ENCODE measurements at places on chromosomes 11 and 22. TPM values are rescaled to one million over a fixed set of nuclear protein-coding genes. Genes with fewer than 3 reads are reported as not detected.

- H3K27ac ChIP-seq: no peak overlapping the region
- H3K4me1 ChIP-seq: no peaks in the 10 kb centered on the region
- H3K27me3 ChIP-seq: no peaks in the 10 kb centered on the region
- no peak for DNase-seq
- no peak overlapping the region for H3K4me3 ChIP-seq
- H3K36me3 ChIP-seq: no peaks in the 10 kb centered on the region
Observed at GRCh38 chr11:105045676-105046296, 651 bp upstream of the CARD16 start.

GRCh38 chr11:115460512-115460911 is 43.7 kb downstream of the CADM1 start:
- H3K27ac ChIP-seq: no peak overlapping the region
- H3K4me1 ChIP-seq: no peaks in the 10 kb centered on the region
- DNase-seq: no peak
- H3K4me3 ChIP-seq: no peak overlapping the region
- H3K36me3 ChIP-seq: no peaks in the 10 kb centered on the region

GRCh38 chr11:129374081-129374992 is 1.3 kb upstream of the BARX2 start:
- no peaks in the 10 kb centered on the region for H3K36me3 ChIP-seq
- peaks cover 57% of the 10 kb centered on the region for H3K27me3 ChIP-seq
- no peak overlapping the region for H3K4me3 ChIP-seq
- H3K4me1 ChIP-seq: no peaks in the 10 kb centered on the region
- no peak for DNase-seq
- no peak overlapping the region for H3K27ac ChIP-seq

The CDC45 gene
- 312 TPM for total RNA-seq

DNA sequence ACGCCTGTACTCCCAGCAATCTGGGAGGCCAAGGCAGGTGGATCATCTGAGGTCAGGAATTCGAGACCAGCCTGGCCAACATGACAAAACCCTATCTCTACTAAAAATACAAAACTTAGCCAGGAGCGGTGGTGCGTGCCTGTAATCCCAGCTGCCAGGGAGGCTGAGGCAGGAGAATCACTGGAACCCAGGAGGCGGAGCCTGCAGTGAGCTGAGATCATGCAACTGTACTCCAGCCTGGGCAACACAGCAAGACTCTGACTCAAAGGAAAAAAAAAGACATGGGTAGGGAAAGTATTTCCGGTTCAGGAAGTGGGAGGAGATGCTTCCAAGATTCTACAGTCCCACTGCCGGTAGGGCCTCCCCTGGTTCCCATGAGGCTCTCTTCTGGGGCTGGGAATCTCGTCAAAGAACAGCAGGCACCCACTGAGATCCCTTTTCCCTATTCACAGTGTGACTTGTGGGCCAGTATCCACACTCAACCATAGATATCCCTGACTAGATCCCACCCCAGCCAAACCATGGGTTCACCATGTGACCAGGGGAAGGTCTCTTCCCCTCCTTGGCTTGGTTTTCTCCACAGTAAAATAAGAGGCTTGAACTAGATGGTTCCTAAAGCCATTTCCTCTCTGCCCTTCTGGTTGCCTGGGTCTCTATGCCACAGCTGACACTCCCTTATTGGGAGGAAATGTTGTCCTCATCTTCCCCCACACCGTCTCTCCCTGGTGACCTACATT is 443.3 kb downstream of the BUD13 start:
- no peaks in the 10 kb centered on the region for H3K36me3 ChIP-seq
- H3K27ac ChIP-seq: no peak overlapping the region
- DNase-seq: no peak
- H3K27me3 ChIP-seq: no peaks in the 10 kb centered on the region
- H3K4me3 ChIP-seq: no peak overlapping the region
- H3K4me1 ChIP-seq: no peaks in the 10 kb centered on the region

The ROM1 gene
- 2.6 TPM for total RNA-seq

DNA sequence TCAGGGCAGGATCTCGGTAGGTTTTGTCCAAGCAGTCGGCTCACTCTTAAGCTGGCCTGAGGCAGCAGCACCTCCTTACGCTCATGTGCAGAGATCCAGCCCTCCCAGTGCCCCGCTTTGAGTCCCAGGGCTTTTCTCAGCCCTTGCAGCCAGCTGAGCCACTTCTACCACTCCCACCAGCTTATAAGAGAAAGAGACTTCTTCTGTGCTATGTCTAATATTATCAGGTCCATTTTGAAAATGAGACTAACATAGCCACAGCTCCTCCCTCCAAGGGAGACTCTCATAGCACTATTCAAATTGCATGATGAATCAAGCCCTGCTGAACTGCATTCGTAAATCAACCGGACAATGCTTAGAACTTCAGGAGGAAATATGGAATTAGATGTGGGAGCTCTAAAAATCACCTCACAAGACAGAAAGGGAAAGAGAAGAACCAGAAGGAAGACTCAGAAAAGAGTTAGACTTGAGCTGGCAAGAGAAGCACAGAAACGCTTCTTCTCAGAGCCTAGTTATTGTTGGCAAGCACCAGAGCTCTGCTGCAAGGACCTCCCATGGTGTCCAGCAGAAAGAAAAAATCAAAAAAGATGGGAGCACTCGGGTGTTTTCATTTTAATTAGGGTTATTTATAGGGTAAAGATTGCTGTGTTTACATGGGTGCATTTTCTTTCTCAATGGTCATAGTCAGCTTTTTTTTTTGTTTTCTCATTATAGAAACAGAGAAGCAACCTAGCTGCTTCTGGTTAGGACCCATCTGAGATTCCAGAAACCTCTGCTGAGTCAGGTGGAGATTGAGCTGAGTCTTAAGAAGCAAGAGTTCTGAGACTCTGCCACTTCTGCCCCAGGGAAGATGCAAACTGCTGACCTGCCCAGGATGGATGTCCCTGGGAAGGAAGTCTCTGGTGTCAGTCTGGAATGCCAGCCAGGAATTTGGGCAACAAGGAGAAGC is 181.4 kb downstream of the ETS1 start:
- DNase-seq: no peak
- H3K27ac ChIP-seq: no peak overlapping the region
- H3K4me1 ChIP-seq: no peaks in the 10 kb centered on the region
- no peaks in the 10 kb centered on the region for H3K36me3 ChIP-seq
- no peak overlapping the region for H3K4me3 ChIP-seq

DNA sequence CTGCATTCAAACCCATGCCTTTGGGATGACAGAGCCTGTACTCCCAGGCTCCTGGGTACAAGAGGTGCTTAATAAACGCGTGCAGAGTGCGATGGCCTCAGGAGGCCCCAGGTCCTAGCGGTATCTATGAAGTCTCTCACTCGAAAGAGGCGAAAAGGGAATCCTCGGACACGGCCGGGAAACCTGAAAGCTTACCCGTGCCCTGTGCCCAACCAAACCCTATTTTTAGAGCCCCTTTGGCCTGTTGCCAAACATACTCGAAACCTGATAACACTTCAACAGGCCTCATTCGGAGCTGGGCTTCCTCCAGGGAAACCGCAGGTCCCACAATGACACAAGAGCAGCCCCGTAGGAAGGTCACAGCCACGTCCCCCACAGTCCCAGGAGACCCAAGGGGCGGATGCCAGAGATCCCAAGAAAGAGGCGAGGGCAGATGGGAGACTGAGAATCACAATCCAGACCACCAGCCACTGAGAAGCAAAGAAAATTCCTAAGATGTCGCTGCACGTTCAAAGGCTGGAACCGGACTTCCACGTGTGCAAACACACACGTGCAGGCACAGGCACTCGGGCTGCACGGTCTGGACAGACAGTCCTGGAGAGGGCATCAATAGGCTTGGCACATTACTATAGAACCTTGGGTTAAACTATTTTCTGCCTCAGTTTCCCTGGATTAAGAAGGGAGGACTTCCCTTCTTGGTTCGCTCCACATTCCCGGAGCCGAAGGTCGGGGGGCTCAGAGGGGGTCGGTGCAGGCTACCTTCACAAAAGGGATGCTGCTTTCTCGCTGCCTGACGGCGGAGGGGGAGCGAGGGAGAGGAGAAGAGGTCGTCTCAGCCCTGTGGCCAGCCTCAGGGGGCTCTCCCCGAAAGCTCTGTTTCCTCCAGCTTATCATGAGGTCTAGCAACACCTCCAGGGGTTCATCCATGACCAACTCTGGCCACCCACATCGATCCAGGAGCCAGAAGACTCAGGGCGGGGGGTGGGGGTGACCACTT is 8.2 kb downstream of the PDGFB start:
- H3K27ac ChIP-seq: no peak overlapping the region
- no peaks in the 10 kb centered on the region for H3K27me3 ChIP-seq
- H3K4me3 ChIP-seq: no peak overlapping the region
- H3K36me3 ChIP-seq: no peaks in the 10 kb centered on the region
- H3K4me1 ChIP-seq: peaks cover 25% of the 10 kb centered on the region
- DNase-seq: peak; percentile 77

DNA sequence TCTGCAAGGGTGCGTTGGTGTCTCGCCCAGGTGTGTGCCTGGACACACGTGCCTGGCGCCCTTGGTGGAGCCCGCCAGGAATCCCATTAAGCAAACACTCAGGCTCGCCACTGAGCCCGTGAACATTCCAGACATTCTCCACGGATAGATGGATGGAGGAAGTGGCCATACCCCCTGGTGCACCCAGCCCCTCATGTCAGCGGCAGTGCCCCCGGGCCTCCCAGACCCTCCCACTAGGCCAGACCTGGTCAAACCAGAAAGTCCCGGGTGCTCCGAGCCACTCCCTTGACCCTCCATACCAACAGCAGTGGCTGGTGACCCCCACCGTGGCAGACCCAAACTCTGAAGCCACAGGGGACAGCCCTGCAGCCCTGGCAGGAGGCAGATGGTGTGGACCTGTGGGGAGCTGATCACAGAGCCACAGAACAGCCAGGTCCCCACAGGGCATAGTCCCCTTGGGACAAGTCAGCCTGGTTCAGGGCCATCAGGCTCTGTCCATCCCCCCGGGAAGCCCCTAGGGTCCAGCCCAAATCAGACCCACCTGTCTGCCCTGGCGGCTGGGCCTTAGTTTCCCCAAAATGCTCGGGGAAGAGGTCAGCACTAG is 1.9 kb downstream of the EPS8L2 start:
- H3K4me3 ChIP-seq: no peak overlapping the region
- no peak overlapping the region for H3K27ac ChIP-seq
- H3K36me3 ChIP-seq: peaks cover under 1% of the 10 kb centered on the region
- no peak for DNase-seq
- H3K27me3 ChIP-seq: no peaks in the 10 kb centered on the region

The BCO2 gene
- total RNA-seq: 0.42 TPM

The TREH gene
- not detected for total RNA-seq

- no peak overlapping the region for H3K27ac ChIP-seq
- no peaks in the 10 kb centered on the region for H3K4me1 ChIP-seq
- peaks cover 31% of the 10 kb centered on the region for H3K36me3 ChIP-seq
- DNase-seq: no peak
- no peaks in the 10 kb centered on the region for H3K27me3 ChIP-seq
Observed at GRCh38 chr11:47324520-47324919, 28.0 kb downstream of the MYBPC3 start.

DNA sequence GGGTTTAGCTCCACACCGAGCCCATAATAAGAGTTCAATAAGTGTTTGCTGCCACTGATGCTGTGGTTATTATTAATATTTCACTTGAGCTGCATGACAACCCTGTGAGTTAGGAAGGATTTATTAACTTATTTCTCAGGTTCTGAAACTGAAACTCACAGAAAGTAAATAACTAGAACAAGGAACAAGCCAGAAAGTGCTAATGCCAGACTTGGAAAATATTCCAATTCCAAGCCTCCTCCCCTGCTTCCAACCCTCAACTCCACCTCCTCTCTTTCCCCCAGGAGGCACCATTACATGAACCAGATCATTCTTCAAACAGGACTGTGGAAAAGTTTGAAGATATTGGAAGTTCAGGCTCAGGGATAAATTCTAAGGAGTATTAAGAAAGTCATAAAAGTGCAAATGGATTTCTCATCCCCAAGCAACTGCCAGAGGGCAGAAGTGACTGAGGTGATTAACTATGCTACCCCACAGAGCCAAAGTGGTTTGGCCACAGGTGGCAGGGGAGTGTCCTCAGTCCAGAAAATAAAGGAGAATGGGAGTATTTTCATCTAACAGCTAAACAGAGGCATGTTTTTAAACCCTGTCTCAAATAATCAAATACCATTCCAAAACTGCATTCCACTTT is 3.2 kb upstream of the FJX1 start:
- H3K4me1 ChIP-seq: no peaks in the 10 kb centered on the region
- DNase-seq: no peak
- H3K27me3 ChIP-seq: peaks cover 20% of the 10 kb centered on the region
- no peaks in the 10 kb centered on the region for H3K36me3 ChIP-seq
- no peak overlapping the region for H3K27ac ChIP-seq

GRCh38 chr11:106553304-106553703 is 465.0 kb downstream of the GUCY1A2 start:
- H3K4me3 ChIP-seq: no peak overlapping the region
- no peaks in the 10 kb centered on the region for H3K4me1 ChIP-seq

- H3K27ac ChIP-seq: no peak overlapping the region
- peaks cover 6% of the 10 kb centered on the region for H3K4me1 ChIP-seq
- no peak for DNase-seq
- no peaks in the 10 kb centered on the region for H3K36me3 ChIP-seq
- H3K27me3 ChIP-seq: no peaks in the 10 kb centered on the region
Observed at GRCh38 chr11:130308059-130308458, 6.7 kb downstream of the ZBTB44 start.

The RAG2 gene
- total RNA-seq: not detected

GRCh38 chr11:19879307-19880087 is 166.9 kb downstream of the NAV2 start:
- H3K4me1 ChIP-seq: no peaks in the 10 kb centered on the region
- no peaks in the 10 kb centered on the region for H3K36me3 ChIP-seq
- no peak overlapping the region for H3K4me3 ChIP-seq
- H3K27ac ChIP-seq: no peak overlapping the region
- no peaks in the 10 kb centered on the region for H3K27me3 ChIP-seq

DNA sequence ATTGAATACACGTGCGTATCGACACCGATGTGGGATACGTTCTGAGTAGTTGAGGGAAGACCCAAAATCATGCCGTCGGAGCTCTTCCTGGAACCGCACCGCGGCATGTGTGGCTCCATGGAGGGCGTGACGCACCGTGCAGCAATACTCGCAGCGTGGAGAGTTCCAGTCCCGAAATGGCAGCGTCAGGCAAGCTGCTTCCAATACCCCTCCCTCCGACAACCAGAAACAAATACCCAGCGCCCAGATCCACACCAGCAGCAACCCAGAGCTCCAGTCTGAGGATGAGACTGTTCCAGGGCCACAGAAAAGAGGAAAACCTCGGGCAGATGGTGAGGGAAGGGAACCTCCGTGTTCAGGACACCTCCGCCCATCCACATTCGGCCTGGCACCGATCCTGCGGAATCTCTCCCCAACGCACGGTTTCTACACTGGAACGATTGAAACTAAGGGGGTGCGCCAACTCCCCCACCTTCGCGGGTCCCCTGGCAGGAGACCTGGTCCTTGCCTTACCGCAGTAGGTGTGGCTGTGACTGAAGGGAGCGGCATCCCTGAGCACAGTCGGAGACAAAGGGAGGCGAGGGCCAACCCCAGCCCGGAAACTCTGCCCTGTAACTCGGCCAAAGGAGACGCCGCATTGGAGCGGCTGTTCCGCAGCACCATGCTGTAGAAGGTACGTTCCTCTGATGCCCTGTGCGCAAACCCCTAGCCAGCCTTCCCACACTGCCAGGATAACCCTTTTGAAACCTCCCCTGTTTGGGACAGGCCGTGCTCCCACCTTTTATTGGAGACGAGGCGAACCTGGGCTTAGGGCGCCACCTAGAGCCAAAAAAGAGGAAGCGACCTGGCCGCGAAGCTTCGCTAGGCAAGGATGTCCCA is 28.2 kb downstream of the DBX1 start:
- H3K27me3 ChIP-seq: peaks cover 25% of the 10 kb centered on the region
- peaks cover 6% of the 10 kb centered on the region for H3K4me1 ChIP-seq
- H3K27ac ChIP-seq: no peak overlapping the region
- no peaks in the 10 kb centered on the region for H3K36me3 ChIP-seq
- H3K4me3 ChIP-seq: no peak overlapping the region
- DNase-seq: peak; percentile 72

The CYTH4 gene
- total RNA-seq: 0.75 TPM

All from K562 (cell line).